Activated CD8-positive, alpha-beta memory T cell treated with anti-CD3 and anti-CD28 coated beads, Interleukin-2, amount 50 U/mL, for 4 hours (primary cell): ENCODE measurements at places on chromosomes 1 and 21.

DNA sequence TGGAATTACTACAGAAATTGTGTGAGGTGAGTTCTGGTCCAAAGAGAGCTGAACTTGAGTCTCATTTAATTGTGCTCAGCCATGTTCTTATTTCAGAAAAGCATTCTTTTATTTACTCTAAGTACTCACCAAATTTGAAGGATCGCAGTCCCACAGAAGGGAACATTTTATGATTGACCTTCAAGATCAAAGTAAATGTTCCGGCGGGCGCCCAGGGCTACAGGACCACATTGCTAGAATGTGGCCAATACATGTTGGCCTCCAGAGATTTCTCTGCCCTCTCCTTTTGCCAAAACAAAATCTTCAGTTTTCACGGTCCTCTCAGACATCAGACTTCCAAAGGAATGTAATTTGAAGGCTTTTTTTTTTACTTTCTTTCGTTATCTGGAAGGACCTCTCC lies 237.8 kb downstream of the FMN2 start:
- DNase-seq, result no peak

GRCh38 chr1:229258757-229259060 lies 12.2 kb upstream of the RAB4A start:
- no peak for DNase-seq

DNA sequence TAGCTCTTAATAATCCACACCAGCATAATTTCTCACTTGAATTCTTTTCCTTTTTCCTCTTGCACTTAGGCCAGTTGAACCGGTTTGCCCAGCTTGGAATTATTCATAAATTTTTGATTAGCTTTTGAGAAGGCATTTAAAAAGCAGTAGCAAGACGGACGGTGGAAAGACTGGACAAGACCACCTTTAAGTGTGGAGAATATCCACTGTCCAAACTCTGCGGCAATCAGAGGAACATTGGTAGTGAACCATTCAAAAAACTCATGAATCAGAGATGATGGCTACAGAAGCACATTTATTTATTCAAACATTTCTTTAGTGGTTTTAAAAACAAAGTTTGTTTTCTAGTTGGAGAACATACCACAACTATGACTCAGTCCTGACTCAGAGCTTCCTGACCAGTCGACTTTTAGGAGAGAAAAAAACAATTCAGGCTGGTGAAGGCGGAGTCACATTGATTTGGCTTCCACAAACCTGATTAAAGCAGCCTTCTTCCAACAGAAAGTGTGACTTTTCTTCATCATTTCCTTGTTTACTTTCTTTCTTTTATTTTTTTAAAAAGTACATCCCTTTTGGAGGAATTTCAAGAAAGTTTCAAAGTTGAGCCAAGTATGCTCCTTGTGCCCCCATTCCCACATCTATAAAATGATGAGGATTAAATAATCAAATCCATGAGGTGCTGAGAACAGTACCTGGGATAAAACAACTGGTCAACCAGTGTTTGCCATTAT lies 128.8 kb downstream of the ADSS2 start:
- DNase-seq, result no peak

GRCh38 chr1:228794810-228795209 lies 59.5 kb downstream of the RHOU start:
- no peak for DNase-seq

DNA sequence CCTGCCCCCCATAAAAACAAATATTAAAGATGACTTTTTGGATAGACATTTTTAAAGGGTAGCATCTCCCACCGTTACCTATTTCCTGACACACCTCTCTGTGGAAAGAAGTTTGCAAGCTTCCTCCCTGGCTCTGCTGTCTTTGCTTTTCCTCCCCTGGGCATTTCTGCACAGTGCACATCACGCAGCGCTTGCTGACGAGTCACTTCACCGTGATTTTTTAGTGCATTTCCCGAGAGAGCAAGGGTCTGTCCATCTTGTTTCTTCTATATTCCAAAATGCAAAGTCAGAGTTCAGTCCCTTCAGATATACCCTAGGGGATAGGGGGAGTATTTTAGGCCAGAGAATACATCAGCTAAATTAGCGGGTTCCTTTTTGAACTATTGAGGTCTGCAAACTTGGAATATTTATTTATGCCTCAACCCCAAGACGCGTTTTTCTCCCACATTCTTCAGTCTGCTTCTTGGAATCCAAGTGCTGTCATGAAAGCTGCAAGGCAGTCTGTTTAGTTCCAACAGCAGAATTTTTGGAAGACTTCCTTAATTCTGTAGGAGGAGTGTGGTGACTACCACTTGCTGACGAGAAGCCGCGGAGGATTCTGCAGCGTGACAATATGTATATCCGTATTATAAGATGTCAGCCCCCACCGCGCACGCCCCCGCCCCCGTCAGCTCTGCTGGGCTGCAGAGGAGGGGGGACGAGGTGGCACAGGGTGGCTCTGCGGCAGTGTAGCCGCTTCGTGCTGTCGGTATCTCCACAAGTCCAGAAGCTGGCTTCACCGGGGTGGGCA lies 22.4 kb downstream of the SMYD2 start:
- DNase-seq, result no peak

DNA sequence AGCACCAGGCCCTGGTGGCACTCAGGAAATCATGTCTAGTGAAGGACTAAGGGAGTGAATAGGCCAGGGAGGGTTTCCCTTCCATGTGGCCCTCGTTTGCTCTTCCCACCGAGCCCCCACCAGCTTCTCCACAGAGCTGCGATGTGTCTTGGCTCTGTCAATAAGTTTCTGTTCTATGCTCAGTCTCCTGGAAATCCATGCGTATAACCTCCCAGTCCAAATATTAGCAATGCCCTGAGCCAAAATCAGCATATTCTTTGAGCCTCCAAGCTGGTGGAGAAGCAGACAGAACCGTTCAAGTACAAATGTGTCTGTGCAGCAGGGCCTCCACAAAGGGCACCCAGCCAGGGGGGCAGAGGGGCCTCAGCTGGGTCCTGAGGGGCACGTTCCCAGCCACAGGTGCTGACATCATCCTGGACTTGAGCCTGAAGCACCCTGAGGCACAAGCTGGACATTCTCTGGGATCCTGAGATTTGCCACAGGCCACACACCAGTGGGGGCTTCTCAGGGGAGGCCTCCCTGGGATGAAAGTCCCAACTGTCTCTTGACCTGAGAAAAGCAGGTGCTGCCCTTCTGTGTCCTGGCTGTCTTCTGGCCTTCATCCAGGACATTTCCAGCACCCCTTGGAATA lies 350.5 kb upstream of the VAMP3 start:
- no peak for DNase-seq

- DNase-seq, result no peak
Measured at GRCh38 chr1:9314111-9314510, 21.4 kb downstream of the SPSB1 start.

GRCh38 chr1:169576935-169577331 lies 9.3 kb downstream of the F5 start:
- DNase-seq, result no peak

DNA sequence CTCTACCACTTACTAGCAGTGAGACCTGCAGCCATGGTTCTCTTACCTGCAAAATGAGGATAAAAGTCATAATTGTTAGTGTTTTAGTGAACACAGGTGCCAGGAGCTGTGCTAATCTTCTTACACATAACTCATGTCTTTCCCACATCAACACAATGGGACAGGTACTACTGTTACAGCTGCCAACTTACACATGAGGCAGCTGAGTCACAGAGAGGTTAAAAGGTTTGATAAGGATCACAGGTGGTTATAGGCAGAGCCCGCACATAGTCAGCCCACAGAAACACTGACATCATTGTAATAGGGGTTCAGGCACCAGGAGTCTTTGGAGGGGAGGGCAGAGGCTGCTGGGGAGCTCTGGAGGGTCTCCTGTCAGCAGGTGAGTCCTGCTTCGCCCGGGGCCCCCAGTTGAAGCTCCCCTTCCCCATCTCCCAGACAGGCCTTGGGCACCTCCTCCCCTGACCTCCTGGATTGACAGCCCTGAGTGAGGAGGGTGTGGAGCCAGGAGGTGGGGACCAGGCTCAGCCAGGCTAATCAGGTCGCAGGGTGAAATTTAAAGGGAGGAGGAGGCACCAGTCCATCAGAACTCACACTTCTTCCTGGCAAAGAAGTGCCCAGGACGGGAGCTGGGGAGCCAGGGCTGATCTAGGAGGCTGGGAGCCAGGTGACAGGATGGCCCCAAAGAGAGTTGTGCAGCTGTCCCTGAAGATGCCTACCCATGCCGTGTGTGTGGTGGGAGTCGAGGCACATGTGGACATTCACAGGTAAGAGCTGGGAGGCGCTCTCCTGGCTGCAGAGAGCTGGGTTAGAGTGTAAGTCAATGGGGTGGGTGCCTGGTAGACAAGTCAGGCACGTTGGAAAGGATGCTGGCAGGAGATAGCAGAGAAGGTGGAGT lies at the start of gene PADI1:
Gene PADI1, plus strand, starts transcription at position 583 of the 895 bp plus-strand sequence. Its CDS starts 90 bp downstream, at position 673.
- DNase-seq, result no peak

- DNase-seq, result no peak
Measured at GRCh38 chr1:223479718-223480425, 86.7 kb downstream of the CCDC185 start.

DNA sequence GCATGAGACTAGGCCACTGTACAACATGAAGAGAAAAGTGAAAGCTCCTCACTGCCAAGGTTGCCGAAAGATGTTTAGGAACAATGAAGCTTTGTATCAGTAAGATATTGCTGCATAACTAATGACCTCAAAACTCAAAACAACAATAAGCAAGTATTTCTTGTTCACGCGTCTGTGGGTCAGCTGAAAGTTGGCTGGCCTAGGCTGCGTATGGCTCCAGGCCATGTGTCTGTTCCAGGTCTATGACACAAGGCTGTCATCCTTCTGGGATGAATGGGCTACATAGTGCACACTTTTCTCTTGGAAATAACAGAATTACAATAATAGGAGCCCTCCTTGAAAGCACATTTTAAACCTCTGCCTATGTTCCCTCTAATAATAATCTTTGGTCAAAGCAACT lies 515.9 kb downstream of the PLPP3 start:
- DNase-seq, result no peak

DNA sequence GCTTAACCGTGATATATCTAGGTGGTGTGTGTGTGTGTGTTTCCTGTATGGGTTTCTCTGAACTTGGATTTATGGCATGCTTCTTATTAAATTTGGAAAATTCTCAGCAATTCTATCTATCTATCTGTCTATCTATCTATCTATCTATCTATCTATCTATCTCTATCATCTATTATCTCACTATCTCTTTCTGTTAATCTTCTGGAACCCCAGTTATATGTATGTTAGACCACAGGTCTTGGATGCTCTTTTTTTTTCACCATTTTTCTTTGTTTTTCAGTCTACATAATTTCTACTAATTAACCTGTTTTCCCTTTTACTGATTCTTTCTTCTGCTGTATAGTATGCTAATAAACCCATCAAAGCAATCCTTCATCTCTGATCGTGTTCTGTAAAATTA lies 538.0 kb downstream of the PTPRU start:
- no peak for DNase-seq

DNA sequence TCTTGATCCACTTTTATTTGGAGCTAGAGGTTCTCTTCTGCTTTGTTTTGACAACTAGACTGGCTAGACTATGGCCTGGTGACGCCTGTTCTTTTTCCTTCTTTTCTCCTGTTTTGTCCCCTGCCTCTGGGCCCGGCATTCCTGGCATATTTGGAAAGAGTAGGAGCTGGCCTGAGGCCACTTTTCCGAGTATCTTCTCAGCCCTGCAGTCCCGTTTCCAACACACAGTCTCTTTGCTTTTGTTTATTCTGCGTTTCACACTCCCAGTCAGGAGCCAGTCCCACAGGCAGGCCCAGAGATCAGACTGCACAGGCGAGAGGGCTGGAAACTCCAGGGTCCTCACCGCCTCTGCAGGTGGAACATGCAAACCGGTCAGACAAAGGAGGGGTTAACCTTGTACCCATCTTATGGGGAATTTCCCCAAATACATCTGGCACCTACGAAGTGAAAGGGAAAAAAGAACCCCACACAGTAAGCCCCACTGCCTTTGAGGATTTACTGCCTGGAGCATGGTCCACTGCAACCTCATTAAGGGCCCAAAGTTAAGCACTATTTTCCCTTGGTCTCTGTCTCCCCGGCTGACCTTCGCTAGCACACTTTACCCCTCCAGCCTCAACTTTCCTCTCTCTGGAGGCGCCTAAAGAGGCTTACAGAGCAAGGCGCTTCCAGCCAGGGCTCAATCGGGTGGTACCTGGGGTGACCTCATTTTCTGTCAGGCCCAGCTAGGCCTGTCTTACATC lies 141.1 kb downstream of the TOMM20 start:
- DNase-seq, result no peak
